ENCODE measurements at places on chromosomes 1 and 21.

GRCh38 chr21:14879458-14879857 lies 185.3 kb downstream of the NRIP1 start:
- DNase-seq, result no peak

DNA sequence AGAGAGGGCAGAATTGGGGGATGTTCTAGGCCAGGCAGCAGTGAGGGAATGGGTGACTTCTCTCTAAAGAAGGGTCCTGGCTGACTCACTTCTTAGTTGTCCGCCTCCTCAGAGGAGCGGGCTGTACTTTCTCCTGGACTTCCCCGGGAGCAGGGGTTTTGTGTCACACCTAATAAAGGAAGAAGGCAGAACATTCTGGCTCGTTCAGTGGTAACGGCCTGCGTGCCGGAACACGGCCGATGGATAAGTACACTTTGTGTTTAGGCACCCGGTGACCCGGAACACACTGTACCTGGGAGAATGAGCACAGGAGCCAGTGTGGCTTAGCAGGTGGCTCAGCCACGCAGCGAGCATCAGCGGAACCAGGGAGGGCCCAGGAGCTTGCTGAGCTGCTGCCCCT lies 84.7 kb downstream of the FBXO2 start:
- no peak for DNase-seq

DNA sequence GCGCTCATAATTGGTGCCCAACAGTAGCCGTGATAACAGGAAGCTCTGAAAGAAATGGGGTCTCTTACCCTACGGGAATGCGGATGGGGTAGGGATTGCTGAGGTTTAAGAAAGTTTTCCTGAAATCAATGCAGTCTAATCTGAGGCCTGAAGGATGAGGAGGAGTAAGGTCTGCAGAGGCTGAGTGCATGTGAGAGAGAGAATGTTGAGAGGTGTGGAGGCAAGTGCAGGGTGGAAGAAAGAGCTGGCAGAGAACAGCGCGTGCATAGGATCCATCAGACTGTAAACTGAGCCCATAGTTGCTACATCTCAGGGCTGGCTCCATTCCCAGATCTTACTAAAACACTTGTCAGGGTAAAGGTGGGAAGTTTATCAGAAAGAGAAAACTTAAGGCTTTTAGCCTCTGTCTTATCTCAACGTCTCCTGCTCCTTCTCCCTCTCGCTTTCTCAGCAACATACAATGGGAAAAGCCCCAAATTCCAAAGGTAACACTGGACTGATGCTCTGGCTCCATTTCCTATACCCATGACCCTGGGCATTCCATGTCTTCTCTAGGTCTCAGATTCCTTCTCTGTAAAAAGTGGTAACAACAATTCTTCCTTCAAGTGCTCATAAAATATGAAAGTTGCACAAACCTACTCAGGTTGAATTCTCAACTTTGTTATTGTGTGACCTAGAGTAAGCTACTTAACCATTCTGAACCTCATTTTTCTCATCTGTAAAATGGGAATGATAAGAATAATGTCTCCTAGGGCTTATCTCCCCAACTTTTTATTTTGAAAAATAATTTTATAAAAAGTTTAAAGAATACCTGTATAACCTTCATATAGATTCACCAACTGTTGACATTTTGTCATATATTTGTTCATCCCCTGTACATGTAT lies 75.2 kb downstream of the SH3GLB1 start:
- no peak for DNase-seq

DNA sequence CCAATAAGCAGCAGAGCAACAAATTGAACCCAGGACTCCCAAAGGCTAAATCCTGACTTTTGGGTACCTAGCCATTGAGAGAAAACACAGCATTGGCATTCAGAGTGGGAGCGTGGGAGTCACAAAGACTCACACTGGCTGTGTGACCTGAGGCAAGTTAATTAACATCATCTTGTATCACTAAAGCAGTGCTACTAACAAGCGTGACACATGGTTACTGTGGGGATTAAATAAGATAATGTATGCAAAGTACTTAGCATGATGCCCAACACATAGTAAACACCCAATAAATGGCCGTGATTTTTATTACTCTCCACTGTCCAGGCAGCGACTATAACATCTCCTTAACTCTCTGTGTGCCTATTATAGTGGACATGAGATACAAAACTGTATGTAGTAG lies 73.3 kb downstream of the CD34 start:
- no peak for DNase-seq

GRCh38 chr1:227450489-227450888 lies 112.9 kb upstream of the ZNF678 start:
- no peak for DNase-seq

DNA sequence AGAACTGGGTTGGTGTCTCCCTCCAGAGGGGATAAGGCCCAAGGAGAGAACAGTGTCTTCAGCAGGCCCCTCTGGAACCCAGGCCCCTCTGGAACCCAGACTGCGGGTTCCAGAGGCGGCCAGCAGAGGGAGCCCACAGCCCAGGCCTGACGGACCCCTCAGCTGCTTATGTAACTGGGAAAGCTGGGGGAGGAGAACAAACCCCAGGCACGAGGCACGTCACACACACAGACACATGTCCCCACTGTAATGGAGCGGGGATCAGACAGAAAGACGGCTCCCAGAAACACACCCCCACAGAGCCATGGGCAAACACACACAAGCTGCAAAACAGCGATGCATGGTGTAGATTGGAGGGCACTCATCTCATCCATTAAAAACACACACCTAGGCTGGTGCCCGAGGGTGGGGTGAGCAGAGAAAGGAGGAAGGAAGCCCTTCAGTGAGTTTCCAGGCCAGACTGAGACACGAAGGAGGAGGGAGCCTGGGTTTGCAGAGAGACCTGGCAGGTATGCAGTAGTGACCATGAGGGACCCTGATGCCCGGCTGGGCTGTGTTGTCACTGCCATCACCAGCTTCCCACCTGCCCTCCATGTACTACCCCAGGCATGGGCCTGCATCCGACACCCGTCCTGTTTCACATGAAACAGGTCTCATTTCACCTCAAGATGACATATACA lies 2.8 kb upstream of the IGSF8 start:
- peak; percentile 84 for DNase-seq

GRCh38 chr1:246699095-246699735 lies 25.0 kb upstream of the SCCPDH start:
- DNase-seq, result peak; percentile 91

GRCh38 chr1:94094469-94095111 lies 26.4 kb downstream of the ABCA4 start:
- no peak for DNase-seq

GRCh38 chr1:217919683-217920388 lies 288.7 kb downstream of the SPATA17 start:
- DNase-seq, result no peak

DNA sequence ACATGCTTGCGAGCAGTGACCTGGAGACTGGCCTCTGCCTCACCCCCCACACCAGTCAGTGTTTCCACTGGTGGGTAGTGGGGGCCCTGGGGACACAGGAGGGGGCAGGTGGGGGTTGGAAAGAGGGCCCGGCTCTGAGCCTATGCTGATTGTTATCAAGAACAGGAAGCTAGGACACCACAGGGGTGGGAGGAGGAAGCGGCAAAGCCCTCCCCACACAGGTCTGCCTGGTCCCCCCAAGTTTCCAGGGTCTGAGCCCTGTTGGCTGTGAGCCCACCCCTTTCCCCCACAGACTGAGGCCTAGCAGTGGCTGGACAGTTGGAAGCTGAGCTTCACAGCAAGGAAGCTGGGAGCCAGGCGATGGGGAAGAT lies 1.6 kb upstream of the PTPN7 start:
- DNase-seq, result peak; percentile 63

DNA sequence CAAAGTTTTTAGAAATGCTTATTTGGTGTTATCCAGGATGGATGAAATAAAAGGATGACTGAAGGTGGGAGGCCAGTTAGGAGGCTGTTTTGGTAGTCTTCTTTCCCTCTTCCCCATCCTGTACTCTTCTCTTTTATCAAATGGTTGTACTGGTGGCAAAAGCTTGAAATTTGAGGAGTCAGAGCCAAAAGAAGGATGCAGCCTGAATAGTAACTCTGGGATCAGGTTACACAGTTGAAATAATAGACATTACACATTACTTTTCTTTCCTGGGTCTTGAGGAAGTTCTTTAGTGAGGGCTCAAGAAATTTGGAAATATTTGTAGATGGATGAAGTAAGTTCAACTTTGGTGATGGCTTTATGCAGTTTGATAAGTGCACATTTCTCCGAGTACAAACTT lies 108.6 kb downstream of the GPR52 start:
- no peak for DNase-seq
